ENCODE measurements at places on chromosomes 13 and 19.

GRCh38 chr19:14510311-14511228, 7.6 kb downstream of the DNAJB1 start:
- no peak for DNase-seq

DNA sequence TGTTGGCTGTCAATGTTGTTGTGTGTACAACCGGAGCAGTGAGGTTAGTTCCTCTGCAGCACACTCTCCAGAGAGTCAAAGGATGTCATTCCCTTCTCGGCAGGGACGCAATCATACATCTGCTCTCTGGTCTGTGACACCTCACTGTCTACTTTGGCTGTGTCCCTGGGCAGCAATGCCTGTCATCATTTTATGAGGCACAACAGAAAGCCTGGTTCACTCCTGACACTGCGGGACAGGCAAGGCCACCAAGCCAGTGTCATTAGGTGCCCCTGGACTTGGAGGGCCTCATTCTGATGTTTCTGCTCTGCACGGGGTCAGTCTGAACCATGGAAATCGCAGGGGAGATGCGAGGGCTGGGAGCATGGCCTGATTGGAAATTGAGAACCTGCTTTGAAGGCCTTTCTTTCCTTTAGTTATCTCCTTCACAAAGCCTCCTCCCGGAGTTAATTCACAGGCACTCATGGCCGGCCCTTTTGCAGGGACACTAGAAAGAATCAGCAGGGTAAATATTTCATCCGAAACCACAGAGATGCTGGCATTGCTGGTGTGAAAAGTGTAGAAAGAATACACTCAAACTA, 284.4 kb downstream of the ZNF536 start:
- DNase-seq = no peak

DNA sequence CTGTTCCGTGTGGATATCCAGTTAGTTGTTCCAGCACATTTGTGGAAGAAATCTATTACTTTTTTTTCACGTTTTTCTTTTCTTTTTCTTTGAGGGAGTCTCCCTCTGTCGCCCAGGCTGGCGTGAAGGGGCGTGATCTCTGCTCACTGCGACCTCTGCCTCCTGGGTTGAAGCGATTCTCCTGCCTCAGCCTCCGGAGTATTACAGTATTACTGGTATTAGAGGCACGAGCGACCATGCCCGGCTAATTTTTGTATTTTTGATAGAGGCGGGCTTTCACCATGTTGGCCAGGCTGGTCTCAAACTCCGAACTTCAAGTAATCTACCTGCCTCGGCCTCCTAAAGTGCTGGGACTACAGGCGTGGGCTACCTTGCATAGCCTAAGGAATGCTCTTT, 43.6 kb downstream of the ZNF611 start:
- DNase-seq = no peak

DNA sequence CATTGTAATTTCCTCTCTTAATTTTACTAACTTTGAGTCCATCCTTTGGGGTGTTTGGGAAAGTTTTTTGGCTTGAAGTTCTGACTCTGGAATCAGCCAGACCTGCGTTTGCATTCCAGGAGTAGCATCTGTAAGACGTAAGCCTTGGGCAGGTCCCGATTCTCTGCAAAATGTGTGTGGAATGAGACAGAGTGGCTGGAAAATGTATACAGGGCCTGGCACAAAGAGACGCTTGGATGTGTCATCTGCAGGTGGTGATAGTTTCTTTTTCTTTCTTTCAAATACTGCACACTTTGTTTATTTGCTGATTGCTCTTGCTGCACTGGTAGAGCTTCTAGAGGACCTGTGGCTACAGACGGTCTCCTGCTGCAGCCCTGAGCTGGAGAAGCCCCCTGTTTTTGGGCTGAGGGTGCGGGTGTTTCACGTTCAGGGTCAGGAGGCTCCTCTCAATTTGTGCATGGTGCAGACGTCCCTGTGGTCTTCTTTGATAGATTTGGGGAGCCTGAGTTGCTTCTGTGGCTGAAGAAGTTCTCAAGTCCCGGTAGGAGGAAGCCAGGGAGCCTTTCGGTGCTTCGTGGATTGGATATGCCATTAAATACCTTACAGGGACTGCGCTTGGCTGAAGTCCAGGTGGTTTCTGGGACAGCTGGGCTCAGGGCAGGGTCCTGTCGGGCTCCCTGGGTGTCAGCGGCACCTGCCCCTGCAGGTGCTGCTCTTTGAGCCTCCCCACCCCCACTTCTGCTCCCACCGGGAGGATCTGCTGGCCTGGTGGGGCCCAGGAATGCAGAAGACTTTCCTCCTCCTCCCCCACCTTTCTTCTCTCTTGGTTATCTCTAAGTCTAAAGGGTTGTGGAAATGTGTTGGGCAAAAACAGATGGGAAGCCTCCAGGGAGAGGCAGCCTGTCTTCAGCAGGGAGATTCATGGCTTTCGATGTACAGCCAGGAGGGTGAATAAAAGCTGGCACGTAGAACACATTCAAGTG, 44.0 kb upstream of the GAS6 start:
- DNase-seq = no peak
